Stimulated activated CD8-positive, alpha-beta memory T cell treated with anti-CD3 and anti-CD28 coated beads, Interleukin-4, amount 100 ng/mL, for 4 hours (primary cell): ENCODE measurements at places on chromosomes 5 and 9.

GRCh38 chr5:66932457-66932856 lies 264.1 kb downstream of the CD180 start:
- DNase-seq: no peak

DNA sequence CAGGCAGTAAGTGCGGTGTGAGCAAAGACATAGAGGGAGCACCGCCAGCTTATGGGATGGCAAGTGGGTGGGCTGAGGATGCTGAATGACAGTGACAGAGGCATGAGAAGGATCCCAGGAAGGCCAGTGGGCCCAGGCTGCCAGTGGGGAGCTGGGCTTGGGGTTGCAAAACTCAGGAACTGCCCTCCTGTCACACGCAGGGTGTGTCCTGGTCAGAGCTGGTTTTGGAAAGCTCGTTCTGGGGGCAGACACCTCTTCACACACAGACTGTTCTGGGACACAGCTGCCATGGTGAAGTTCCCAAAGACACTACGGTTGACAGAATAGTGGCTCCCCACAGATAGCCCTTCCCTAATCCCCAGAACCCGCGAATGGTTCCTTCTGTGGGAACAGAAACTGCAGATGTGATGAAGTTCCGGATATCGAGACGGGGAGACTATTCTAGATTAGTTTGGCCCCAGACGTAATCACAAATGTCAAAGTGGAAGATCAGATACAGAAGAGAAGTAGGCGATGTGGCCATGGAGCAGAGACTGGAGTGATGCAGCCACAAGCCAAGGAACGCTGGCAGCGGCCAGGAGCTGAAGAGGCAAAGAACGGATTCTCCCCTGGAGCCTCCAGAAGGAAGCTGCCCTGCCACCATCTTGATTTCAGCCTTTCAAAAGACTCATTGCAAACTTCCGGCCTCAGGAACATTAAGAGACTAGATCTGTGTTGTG lies 159.0 kb downstream of the COL23A1 start:
- DNase-seq: no peak

GRCh38 chr9:129874261-129875101 lies 39.2 kb downstream of the USP20 start:
- DNase-seq: no peak

- DNase-seq: no peak
These were observed 33.4 kb upstream of the PTGER4 start for GRCh38 chr5:40646266-40646665.

GRCh38 chr9:78443946-78444345 lies 147.0 kb downstream of the PSAT1 start:
- DNase-seq: no peak

DNA sequence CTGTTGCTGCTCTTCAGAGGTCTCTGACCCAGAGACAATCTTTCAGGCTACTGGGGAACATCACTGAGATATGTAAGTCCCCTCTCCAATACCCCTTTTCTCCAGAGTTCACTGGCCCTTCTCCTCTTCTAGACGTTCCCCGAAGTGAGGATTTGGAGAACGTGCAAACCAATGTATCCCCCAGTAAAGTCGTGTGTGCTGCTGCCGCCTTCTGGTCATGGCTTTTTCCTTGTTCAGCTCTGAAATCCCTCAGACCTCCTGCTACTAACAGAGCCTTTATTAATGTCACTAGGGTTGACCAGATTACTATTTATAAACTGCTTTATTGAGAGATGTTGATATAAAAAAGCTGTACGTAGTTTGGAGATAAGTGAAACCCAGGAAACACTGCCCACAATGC lies 1028.6 kb downstream of the CDH9 start:
- no peak for DNase-seq

DNA sequence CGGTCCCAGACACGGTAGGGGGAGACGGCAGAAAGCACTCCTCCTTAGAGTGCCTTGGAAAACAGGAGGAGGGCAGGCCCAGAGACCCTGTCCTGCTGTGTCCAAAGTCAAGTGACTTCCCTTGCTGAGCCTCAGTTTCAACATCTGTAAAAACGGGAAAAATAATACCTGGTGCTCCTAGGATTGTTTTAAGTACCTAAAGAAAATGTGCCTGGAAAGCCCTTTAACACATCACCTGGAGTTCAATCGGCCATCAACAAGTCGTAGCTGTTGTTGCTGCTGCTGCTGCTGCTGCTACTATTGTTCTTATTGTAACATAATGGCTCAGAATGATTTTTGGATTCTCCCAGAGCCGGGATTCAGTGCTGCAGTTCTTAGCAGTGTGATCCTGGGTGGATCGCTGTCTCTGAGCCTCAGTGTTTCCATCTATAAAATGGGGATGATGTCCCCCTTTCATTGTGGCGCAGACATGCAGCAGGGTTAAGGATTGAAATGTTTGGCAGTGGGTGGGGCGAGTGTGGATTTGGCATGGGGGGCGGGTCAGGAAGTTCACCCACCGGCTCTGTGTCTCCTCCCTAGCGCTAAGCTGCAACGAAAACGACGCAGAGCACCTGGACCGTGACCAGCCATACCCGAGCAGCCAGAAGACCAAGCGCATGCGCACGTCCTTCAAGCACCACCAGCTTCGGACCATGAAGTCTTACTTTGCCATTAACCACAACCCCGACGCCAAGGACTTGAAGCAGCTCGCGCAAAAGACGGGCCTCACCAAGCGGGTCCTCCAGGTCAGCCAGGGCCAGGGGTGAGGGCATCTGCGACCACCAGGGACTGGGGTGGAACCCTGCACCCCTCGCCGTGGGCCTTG lies 9.2 kb downstream of the LHX2 start:
- no peak for DNase-seq

GRCh38 chr9:112531666-112532282 lies 45.1 kb downstream of the KIAA1958 start:
- no peak for DNase-seq

GRCh38 chr5:152332716-152333460 lies 72.2 kb downstream of the NMUR2 start:
- DNase-seq: no peak

DNA sequence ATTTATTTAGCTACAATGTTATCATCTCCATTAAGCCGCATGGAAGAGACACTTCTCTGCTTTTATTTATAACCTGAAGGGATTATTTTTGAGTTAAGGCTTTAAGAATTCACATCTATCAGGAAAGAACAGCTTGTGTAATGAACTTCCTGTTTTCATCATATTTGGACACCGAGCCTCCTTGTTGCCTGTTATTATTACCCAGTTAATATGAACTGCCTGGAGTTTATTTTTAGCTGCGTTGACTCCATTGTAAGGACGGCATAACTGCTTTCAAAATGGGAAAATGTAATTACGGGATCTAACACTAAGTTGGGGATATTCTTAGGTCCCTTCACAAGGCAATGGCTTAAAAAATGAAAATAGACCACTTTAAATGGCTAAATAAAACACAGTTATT lies 89.0 kb upstream of the NR4A3 start:
- no peak for DNase-seq

- DNase-seq: no peak
These were observed 12.8 kb upstream of the SLC25A51 start for GRCh38 chr9:37916471-37917312.

DNA sequence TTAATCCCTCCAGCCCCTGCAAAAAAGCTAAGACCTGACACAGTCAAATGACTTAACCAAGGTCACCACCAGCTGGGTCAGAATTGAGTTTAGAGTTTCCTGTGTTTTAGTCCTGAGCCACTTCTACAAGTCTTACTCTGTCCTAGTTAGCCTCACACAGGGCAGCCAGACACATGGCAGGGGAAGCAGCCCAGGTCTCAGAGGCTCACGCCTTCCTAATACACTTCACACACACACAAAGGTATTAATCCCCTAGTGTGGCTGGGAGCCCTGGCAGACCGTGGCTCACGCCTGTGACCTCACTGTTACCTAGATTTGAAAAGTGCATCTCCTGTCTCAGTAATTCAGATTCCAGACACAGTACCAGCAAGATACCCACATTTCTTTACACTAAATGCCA lies 77.4 kb upstream of the WWC1 start:
- DNase-seq: no peak

DNA sequence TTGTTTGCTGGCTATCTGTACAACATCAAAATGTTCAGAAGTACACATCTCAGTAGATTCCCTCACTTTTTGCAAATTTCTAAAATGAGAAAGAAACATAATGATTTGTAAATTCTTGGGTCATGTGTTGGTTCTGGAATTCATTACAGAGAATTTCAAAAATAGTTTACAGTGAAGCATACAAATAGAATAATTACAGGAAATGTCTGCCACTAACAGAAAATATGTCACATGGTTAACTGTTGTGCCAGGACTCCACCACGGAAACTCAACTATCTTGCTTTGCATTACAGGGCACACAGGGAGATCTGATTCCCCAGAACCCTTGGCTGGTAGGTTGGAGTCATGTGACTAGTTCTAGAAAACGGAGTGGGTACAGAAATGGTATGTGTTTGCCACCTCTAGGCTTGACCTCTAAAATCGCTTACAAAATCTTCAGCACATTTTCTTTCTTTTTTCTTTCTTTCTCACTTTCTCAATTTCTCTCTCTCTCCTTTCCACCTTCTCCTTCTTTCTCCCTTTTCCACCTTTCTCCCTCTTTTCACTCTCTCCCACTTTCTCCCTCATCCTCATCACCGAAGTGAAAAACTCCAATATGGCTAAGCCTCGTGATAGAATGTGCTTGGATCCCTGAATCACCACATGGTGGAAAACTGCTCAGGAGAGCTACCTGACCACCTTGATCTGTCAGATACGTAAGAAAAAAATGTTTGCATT lies 32.4 kb downstream of the RASEF start:
- DNase-seq: no peak

DNA sequence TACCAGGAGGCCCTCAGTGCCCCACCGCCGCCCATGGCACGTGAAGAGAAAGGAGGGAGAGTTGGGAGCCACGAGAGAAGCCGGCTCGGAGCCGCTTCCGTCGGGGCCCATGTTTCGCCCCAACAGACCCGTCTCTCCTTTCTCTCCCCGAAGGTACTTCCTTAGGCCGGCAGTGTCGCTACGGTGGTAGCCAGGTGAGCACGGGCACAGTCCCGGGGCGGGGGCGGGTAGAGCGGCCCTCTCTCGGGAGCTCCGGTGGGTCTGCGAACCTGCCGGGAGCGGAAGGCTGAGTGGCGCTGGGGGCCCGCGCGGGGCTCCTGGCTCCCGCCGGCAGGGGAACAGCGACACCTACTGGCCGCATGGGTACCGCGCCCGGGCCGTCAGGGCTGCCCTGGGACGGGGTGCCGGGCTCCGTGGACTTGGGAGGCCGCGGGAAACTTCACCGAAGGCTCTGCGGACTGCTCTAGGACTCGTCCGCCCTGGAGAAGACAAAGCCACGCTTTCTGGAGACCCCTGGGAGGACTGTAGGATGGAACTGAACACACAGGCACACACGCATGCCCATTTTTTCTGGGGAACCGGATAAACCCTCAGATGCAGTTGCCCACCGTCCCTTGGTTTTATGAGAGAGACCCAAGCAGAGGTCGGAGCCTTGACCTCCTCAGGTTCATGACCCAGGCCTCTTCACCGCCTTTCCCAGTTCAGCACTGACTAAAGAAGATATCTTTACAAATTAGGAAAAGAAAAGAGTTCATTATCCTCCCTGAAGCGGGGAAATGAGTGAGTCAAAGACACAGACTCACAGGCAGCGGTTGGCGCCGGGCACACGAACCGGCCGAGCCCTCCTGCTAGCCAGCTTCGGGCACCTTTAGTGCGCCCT lies 202.5 kb downstream of the MEF2C start:
- peak; percentile 37 for DNase-seq

GRCh38 chr9:27425827-27426510 lies 98.1 kb upstream of the IFNK start:
- no peak for DNase-seq

DNA sequence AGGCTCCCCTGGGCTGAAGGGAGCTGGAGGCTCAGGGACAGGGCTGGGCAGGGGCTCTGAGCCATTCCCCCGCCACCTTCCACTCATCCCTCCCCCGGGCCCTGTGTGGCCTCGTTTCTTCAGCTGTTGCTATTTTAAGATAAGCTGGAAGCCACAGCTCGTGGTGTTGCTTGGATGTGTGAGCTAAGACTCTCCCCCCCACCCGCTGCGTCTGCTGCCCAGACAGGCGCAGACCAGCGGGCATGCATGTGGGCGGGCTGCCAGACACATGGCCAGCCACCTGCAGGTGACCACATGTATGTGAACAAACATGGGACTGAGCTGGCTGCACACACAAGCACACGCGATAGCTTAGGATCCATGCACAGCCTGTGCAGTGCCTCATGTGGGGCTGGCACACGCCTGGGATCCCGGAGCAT lies 8.7 kb downstream of the SNCB start:
- DNase-seq: no peak
